A172 (cell line): ENCODE measurements at places on chromosomes 4 and X. TPM values are rescaled to one million over a fixed set of nuclear protein-coding genes. Genes with fewer than 3 reads are reported as not detected.

Gene SHROOM3
- 13.2 and 19.0 TPM in 2 replicates for total RNA-seq

DNA sequence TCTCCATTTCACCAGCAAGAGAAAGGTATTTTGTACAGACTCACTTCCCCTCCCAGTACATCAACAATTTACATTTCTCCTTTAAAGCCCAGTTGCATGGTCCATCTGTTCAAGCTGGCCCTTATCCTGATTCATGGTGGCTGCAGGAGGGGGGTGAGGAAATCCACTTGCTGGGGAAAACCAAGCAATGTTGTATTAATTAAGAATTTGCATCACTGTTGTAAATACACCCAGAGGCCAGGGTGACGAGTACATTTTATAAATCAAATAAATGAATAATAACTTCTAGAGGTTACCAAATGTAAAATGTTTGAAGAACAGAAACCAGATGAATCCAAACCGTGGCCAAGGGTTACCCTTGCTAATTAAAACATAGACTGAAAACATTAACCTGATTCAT lies 395.9 kb upstream of the INTU start:
- DNase-seq, result no peak

GRCh38 chr4:52648836-52649235 lies 10.3 kb downstream of the USP46 start:
- no peak for DNase-seq

DNA sequence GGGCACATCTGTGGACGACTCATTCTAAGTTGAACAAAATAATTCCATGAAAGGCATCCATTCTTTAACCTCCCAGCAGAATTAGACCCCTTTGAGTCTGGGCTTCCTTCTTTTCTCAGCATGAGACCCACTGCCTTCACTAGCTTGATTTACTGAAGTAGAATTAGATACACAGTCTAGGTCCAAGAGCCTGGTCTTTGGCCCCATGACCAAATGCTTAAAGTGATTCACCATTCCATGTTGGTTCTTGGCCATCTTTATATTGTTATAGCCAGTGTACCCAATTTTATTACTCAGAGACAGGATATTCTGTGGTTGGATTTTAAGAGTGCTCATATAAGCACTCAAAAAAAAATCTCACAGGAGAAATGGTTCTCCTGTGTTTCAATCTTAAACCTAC lies 155.3 kb upstream of the GPC4 start:
- no peak for DNase-seq

- DNase-seq, result no peak
Observed at GRCh38 chr4:16261313-16261878, 35.1 kb upstream of the TAPT1 start.

Gene PCDH10
- 14.1 and 18.9 TPM in 2 replicates for total RNA-seq

DNA sequence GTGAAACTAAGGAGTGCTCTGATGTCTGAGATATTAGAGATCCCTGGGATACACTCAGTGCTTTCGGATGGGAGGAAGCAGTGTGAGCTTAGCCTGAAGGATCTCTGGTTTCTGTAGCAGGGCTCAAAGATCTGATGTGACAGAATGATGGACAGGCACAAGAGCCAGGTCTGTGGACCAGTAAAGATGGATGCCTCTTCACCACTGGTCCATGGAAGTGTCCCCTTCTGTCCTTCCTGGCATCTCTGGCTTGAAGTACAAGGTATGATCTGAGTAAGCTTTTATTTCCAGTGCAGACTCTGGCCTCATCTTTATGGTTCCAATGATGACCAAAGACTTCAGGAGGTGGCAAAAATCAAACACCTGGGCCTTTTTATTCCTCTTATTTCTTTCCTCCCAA lies 88.1 kb downstream of the TBC1D9 start:
- no peak for DNase-seq

Gene SLAIN2
- total RNA-seq, result 38.1 and 41.7 TPM in 2 replicates

Gene RAB40A
- total RNA-seq, result not detected in 2 replicates

DNA sequence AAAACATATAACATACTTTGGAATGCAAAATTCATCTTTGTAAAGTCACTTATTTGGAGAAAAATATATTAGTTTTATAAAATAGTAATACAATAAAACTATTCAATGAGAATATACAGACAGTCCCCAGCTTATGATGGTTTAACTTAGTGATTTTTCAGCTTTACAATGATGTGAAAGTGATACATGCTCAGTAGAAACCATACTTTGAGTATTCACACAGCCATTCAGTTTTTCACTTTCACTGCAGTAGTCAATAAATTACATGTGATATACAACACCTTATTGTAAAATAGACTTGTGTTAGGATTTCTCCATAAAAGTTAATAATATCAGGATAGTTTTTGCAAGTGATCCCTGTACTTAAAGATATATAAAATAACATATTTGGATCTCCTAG lies 436.0 kb downstream of the CENPC start:
- no peak for DNase-seq

- no peak for DNase-seq
Observed at GRCh38 chr4:148109216-148109615, 333.0 kb downstream of the NR3C2 start.

Gene NMU
- total RNA-seq, result 38.9 and 55.0 TPM in 2 replicates

DNA sequence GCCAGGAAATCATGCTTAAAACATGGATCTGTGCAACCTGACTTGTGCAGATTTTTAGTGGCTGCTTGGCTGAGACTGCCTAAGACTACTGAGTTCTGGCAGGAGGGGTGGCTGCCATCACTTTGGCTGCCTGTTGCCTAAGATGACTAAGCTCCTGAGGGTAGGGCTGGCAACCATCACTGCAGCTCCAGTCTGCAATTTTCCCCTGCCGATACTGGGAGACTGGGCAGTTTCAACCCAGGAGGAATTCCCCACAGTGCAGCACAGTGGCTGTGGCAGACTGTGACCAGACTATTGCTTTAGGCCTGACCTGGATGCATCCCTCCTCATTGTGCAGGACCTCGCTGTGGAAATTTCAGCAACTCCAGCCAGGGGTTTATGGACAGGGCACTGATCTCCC lies 544.9 kb downstream of the ANKRD50 start:
- DNase-seq, result peak; percentile 46

DNA sequence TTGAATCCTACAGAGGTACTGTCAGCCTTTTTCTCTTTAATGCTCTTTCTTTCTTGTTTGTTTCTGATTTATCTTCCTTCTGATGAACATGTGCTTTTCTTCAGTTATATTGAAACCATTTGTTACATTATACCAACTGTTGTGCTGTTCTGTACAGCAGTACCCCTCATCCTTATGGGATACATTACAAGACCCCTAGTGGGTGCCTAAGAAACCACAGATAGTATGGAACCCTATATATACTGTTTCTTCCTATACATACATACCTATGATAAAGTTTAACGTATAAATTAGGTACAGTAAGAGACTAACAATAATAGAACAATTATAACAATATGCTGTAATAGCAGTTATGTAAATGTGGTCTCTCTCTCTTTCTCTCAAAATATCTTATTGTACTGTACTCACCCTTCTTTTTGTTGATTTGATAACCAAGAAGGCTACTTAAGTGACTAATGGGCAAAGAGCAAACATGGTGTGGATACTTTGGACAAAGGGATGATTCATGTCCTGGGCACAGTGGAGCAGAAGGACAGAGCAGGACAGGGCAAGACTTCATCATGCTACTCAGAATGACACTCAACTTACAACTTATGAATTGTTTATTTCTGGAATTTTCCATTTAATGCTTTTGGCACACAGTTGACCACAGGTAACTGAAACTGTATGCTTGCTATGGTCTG lies 10.7 kb upstream of the YIPF7 start:
- DNase-seq, result no peak

- no peak for DNase-seq
Observed at GRCh38 chrX:132908891-132909290, 49.5 kb downstream of the HS6ST2 start.

Gene TRIM2
- total RNA-seq, result 23.7 and 46.6 TPM in 2 replicates

DNA sequence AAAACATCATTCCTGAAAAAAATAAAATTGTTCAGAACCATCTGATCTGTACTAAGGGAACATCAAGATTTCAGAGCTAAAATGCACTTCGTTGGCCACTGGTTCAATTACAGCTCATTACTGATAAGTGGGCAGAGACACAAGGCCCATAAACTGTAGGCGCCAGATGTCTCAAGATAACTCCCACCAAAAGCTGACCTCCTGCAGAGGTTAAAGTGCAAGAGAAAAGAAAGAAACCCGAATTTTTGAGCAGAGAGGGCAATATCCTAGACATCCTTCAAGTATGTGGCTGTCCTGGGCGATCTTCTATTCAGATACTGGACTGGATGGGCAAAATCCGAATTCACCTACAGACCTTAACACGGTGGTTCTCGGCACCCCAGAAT lies 660 bp downstream of the GEMIN8 start:
- DNase-seq, result no peak

DNA sequence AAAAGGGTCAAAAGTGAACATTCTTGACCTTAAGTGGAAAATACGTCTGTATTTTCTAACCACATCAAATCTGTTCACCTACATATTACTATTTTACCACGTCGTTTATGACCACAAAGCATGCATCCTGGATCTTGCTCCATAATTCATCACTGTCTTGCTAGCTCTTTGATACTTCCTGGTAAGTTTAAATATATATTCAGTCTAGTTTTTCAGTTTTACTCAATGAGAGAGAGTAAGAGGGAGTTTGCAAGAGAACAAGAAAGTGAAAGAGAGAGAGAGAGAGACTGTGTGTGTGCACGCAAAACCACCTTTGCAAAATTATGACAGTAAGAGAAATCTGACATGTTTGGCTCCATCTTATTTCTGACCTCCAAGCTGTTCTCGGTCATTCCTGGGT lies 173.7 kb upstream of the GALNTL6 start:
- DNase-seq, result peak; percentile 4

- DNase-seq, result no peak
Observed at GRCh38 chr4:151670843-151671242, 90.0 kb downstream of the GATB start.

DNA sequence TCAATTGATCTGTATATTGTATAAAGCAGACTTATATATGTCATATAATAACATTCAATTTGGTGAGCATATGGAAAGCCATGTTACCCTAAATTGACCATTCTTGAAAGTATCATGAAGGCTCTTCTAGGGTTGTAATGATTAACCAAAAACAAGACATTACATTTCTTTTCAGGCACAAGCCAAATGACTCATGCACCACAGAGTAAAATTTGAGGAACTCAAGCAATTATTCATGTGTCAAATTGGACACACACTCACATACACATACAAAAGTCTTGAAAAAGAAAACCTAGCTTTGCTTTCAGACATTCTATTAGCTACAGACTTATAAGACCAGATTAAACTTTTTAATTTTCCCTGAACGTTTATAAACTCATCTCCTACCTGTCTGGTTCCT lies 146.5 kb upstream of the PCDH18 start:
- no peak for DNase-seq

DNA sequence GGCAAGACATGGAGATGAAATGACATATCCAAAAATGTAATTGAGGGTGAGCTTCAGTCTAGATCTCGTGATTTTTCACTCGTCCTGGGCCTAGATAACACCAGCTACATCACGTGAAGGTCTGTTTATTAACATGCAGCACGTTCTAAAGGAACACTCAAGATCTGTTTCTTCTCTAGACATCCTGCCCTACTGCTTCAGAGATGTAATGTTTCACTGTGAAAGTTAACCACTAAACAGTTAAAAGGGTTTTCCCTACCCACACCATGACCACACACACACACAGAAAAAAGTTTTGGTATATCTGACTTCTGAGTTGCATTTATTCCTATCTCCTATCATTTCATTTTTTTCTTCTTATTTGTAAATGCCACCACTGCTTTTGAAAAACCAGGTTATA lies 52.3 kb upstream of the SMIM31 start:
- no peak for DNase-seq

Gene HSD17B11
- total RNA-seq, result 107 and 159 TPM in 2 replicates

DNA sequence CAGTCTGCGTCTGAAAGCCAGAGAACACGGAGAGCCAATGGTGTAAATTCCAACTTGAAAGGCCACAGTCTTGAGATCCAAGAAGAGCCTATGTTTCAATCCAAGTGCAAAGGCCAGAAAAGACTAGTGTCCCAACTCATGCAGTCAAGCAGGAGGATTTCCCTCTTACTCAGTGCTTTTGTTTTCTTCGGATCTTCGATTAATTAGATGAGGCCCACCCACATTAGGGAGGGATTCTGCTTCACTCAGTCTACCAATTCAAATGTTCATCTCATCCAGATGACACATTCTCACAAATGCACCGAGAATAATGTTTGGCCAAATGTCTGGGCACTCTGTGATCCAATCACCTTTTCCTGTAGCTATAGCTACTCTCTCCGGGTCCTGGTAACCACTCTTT lies 91.5 kb upstream of the S100G start:
- DNase-seq, result no peak

GRCh38 chr4:119559044-119559647 lies 69.5 kb downstream of the PDE5A start:
- DNase-seq, result peak; percentile 41

Gene PPP4R3C
- total RNA-seq, result not detected in 2 replicates

GRCh38 chr4:17124767-17125166 lies 226.3 kb upstream of the LDB2 start:
- no peak for DNase-seq

Gene NPY2R
- total RNA-seq, result not detected in 2 replicates

Gene GSX2
- not detected in 2 replicates for total RNA-seq

Gene TBC1D8B
- not detected in 2 replicates for total RNA-seq

DNA sequence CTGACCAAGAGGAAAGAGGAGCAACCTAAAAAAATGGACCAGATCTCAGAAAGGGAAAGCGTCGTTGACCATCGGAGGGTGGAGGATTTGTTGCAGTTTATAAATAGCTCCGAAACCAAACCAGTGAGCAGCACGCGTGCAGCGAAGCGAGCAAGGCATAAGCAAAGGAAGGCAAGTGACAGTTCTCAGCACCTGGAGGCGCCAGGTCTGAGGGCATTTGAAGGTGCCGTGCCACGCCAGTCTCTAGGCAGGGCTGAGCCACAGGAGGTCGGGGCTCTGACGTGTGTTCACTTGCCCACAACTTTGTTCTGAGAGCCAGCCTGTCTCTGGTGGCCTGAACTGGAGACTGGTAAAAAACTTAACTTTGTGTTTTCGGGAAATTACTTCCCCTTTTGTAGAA lies 59.7 kb downstream of the TNIP2 start:
- no peak for DNase-seq

GRCh38 chrX:38009641-38010040 lies 3.3 kb downstream of the SYTL5 start:
- DNase-seq, result no peak

DNA sequence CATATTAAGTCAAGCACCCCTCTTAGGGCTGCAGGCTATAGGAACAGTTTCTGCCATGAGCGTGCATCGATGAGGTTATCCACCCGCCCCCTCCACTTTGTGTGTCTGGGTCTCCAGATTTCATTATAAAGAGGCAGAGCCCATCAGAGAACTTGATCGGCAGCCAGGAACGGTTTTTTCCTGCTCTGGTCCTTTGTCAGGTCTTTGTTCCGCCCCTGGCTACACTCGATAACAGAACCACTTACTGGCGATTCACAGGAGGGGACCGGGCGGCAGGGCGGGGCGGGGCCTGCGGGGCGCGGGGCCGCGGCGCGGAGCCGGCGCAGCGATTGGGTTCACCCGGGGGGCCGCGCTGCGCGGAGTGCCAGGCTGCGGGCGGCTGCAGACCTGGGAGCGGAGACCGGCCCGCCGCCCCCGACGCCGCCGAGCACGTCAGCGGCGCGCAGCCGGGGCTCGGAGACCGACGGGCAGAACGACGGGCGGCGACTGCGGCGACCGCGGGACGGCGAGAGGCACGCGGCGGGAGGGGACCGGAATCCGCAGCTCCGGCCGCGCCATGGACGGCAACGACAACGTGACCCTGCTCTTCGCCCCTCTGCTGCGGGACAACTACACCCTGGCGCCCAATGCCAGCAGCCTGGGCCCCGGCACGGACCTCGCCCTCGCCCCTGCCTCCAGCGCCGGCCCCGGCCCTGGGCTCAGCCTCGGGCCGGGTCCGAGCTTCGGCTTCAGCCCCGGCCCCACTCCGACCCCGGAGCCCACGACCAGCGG lies at the start of gene SLC10A4:
Gene SLC10A4 (plus strand): TSS at position 338 of the 771 bp plus-strand sequence. CDS start 219 bp downstream, at position 557.
- DNase-seq, result no peak

Gene CPZ
- 3.1 TPM in 2 replicates for total RNA-seq

GRCh38 chrX:71227370-71228062 lies 4.5 kb downstream of the GJB1 start:
- no peak for DNase-seq
